G401 (cell line): ENCODE measurements at places on chromosomes 7 and 10.

DNA sequence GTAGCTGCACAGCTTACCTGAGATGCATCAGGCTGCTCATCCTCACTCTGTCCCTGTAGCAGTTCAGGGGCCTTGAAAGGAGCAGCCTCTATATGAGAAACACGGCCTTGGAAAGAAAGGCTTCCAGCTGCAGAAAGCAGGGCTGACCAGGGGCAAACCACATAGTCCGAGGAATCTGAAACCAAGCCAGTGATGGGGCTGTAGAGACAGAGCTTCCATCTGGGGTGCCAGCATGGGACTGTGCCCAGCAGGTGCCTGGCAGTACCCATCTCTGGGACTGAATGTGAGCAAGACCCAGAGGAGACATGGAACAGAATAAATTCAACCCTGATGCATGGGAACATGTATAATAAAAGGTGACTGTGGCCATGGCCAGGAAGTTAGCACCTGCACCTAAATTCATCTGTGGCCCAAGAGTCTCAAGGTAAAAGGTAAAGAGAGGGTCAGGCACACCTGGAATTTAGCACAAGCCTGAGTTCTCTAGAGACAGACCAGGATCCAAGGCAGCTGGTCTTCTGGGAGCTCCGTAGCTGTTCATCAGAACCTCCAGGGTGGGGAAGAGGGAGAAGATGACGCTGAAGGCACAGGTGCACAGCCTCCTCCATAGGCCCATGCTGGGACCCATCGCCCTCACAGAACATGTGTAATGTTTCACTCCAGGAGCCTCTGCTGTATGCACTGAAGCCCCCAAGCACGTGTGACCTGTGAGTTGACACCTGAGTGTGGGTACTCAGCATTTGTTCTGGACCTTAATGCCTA, 25.3 kb downstream of the FRMPD2 start:
- DNase-seq: peak; percentile 17

DNA sequence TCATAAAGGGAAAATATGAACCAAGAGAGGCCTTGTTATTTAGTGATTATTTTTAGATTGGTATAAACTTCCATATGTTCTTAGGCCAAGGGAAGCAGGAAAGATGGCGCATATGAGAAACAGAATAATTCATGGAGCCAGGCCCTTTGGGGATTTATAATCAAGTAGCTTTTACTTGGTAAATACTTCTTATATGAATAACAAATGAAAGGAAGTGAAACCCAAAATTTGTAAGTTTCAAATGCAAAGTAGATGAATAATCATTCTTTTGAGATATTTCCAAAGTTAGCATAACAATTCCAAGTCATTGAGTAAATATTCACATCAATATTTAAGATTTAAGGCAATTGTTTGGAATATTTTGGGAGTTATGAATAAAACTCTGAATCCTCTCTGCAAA, 13.9 kb upstream of the OPTN start:
- DNase-seq: no peak

DNA sequence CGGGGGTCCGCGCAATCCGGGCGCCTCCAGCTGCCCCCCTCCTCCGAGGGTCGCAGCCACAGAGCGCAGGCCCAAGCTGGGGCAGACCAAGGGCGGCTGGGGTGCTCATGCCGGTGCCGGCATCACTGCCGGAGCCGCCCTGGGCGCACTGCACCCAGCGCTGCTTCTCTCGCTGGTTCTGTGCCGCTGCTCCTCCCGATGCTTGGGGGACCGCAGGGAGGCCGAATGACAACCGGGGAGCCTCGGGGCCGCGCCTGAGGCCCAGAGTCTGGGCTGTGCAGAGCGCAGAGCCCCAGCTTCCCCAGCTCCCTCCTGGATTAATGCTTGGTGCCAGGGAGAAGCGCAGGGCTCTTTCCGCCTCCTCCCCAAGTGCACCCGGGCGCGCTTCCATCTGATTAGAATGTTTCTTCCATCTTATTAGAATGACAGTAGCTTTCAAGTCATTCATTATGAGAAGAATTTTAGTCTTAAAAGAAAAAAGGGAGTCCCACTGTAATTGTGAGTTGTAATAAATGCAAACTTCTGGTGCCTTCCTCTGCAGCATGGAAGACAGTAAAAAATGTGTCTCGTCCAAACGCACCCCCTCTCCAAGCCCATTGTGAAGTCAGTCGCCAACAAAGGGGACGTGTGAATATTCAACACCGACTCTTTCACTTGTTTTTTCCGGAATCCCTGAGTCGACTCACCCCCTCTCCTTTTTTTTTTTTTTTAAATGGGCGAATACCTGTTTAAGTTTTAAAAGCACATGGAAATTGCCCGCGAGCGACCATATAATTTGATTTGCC, 19.5 kb upstream of the PTF1A start:
- no peak for DNase-seq

- peak; percentile 30 for DNase-seq
Observed at GRCh38 chr7:35003679-35004303, 33.5 kb downstream of the DPY19L1 start.

DNA sequence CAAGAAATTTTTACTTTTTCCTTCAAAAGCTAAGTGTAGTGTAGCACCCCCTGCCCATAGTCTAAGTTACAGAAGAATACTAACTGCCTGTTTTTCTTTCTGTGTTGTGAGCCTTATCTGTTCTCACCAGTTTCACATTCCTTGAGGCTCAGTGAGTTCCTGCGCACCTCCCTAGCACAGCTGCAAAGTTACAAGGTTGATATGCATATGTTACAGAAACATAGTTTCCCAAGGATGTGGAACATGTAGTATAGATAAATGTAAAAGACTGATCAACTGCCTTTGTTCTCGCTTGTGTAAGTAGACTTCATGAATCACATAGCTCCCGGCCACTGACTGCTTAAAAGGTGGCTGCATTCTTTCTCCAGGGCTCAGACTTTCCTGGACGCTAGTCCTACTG, 6.7 kb upstream of the ZNF33B start:
- no peak for DNase-seq

DNA sequence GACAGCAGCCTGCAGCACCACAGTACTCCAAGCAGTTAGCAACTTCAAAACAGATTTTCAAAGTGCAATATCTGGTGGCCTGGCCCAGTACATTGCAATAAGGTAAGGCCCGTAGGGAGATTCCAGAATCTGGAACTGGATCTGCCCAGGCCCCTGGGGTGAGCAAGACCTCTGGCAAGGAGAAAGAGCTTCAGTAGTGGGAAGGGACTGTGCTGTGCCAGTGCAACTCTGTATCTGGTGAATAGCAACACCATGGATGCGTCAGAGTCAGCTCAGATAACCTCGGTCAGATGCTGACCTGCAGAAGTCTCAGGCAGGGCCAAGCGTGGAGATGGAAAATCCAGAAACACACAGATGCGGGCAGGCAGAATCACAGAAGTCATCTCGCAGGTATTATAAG, 30.3 kb downstream of the ELMO1 start:
- no peak for DNase-seq

DNA sequence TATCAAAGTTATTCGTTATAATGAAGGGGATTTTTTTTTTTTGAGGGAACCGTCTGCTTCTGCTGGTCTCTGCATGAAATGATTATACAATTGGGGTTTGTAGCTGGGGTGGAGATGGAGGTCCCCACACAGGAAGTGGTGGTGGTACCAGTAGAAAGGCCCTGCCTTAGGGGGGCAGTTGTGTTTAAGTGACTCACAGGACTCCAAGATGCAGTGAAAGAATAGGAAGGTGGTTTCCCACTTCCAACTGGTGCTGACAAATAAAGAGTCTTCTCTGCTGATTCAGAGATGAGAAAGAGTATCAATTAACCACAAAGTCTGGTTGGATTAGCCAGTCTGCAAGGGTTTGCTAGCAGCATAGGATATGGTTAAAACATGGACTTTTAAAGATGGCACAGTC, 376.0 kb downstream of the SORCS3 start:
- no peak for DNase-seq

DNA sequence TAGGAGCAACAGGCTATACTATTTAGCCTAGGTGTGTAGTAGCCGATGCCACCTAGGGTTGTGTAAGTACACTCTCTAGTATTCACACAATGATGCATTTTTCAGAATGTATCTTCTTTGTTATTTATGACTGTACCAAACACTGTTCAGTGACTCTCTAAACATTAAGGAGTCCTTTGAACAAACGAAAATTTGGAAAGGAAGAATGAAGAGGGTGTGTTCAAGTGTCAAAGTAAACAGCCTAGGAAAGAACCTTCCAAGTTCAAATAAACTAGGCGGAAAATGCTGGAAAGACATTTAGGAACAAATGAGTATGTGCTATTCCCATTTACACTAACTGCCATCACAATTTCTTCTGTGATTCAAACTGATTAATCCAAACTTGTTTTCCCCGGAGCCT, 142.4 kb downstream of the CHCHD3 start:
- no peak for DNase-seq
